ENCODE measurements at places on chromosomes 2 and 18. TPM values are rescaled to one million over a fixed set of nuclear protein-coding genes. Genes with fewer than 3 reads are reported as not detected.

Gene ZBTB7C
- total RNA-seq = 0.45 TPM

Gene PKDCC
- 74.4 TPM for total RNA-seq

Gene GNAL
- total RNA-seq = 20.4 TPM

Gene TRAPPC8
- 27.7 TPM for total RNA-seq

Gene INHA
- total RNA-seq = 0.50 TPM

Gene LOXHD1
- not detected for total RNA-seq

Gene ZNF638
- total RNA-seq = 185 TPM

Gene TMEM247
- total RNA-seq = not detected

Gene MYL12B
- 89.6 TPM for total RNA-seq

Gene SH3RF3
- 0.84 TPM for total RNA-seq

Gene UGT1A8
- total RNA-seq = not detected

Gene APOB
- total RNA-seq = 0.09 TPM

Gene DPP10
- total RNA-seq = 2.1 TPM

Gene ELOA2
- not detected for total RNA-seq

Gene MAPRE3
- 17.5 TPM for total RNA-seq

Gene RALBP1
- total RNA-seq = 51.9 TPM

Gene TSPYL6
- total RNA-seq = not detected

Gene SESTD1
- 99.7 TPM for total RNA-seq

Gene SGPP2
- total RNA-seq = not detected

Gene FIGN
- total RNA-seq = 58.1 TPM

Gene GKN1
- total RNA-seq = not detected

Gene ACVR2A
- total RNA-seq = 25.4 TPM

Gene CCDC178
- total RNA-seq = 0.42 TPM

Gene COL5A2
- 62.6 TPM for total RNA-seq

Gene TEX44
- not detected for total RNA-seq

Gene ZC3H6
- 7.9 TPM for total RNA-seq

Gene TEKT4
- not detected for total RNA-seq

Gene CCDC102B
- 6.5 TPM for total RNA-seq

Gene RPRM
- 4.5 TPM for total RNA-seq

Gene ANTXR1
- 61.1 TPM for total RNA-seq

Gene FRZB
- total RNA-seq = 32.9 TPM

Gene GALR1
- total RNA-seq = not detected

Gene RIT2
- not detected for total RNA-seq

Gene PAX8
- total RNA-seq = 0.49 TPM

Gene DNAH7
- total RNA-seq = 1.5 TPM

Gene CYP26B1
- total RNA-seq = 16.4 TPM

Gene STEAP3
- total RNA-seq = 0.73 TPM

Gene LONRF2
- total RNA-seq = 5.2 TPM

Gene GATA6
- total RNA-seq = not detected

Gene ALPP
- not detected for total RNA-seq

Gene ARID5A
- 12.0 TPM for total RNA-seq

Gene TBR1
- 0.09 TPM for total RNA-seq

Gene FAP
- total RNA-seq = not detected
